ENCODE measurements at places on chromosomes 6 and 20.

DNA sequence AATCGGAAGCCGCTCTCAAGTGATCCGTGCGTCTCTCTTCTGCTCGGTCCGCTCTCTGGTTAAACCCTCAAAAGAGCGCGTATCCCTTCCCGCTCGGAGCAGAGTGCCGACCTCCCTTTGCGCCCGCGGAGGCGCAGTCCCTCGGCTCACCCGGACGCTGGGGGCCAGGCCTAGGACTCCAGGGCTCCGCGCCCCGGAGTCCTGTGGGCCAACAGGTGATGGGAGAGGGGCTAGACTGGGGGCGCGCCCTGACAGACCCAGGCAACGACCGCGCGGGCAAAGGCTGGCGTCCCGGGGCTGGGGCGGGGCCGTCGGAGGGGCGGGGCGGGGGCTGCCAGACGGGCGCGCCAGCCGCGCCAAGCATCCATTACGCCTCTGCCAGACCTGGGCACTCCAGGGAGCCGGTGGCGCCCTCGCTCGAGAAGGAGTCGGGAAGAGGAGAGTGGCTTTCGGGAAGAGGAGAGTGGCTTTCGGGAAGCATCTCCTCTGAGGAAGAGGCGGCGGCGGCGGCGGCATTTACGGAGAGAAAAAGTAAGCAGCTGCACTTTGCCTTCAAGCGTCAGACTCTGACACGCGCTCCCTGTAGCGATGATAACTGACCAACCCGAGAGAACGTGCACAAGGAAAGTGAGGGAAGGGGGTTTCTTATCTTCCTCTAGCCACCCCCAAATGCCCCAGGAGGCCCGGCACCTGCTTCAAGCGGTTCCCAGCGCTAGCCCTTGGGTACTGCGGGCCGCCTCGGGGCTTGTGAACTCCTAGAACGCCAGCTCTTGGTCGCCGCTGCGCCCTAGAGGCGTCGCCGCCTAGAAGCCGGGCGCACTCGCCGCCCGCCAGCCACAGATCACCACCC, 2.6 kb downstream of the EPHA7 start:
- no peak for DNase-seq

DNA sequence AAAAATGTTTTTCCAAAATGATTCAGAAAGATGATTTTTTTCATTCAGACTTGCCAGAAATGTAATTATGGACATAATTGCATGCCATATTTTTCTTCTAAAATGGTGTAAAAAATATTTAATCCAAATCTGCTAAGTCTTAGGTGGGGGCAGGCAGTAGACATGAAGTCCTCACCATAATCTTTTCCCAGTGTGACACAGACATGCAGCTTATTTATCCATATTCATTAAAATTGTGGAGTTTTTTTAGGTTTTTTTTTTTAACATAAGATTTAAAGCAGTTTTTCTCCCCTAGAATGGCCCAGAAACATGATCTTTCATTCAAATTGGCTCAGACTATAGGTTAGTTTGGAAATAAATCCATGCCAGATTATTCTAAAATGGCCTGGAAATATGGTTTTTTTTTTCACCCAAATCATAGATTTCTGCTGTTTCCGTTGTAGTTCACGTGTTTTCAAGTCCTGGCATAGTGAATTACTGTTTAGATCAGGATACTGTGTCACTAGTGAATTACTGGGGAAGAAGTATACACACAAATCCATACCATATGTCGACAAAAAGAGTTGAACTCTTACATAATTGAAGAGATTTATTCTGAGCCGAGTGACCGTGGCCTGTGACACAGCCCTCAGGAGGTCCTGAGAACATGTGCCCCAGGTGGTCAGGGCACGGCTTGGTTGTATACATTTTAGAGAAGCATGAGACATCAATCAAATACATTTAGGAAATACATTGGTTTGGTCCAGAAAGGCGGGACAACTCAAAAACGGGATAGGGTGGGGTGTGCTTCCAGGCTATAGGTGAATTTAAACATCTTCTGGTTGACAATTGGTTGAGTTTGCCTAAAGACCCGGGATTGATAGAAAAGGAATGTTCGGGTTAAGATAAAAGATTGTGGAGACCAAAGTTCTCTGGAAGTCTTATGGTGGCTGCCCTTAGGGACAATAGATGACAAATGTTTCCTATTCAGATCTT, 33.9 kb downstream of the ZNF133 start:
- DNase-seq: no peak

- DNase-seq: no peak
Observed at GRCh38 chr6:136822046-136822375, 381 bp upstream of the PEX7 start.

DNA sequence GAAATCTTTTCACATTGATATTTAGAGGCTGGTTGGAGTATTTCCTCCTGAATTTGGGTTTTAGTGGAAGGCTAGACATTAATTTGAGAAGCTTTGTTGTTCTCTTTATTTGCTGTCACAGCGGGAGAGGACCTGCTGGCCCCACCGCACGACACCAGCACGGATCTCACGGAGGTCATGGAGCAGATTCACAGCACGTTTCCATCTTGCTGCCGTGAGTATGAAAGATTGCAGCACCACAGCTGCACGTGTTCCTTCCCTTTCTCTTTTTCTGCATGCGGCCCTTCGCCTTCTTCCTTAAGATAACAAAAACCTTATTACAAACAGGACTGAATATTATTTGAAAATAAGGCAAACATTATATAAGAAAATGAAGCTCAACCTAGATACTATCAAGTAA, 555.5 kb downstream of the UTRN start:
- DNase-seq: no peak

GRCh38 chr20:23710771-23711170, 21.9 kb upstream of the CST4 start:
- no peak for DNase-seq

GRCh38 chr20:41616228-41616627, 1.9 kb downstream of the CHD6 start:
- no peak for DNase-seq

DNA sequence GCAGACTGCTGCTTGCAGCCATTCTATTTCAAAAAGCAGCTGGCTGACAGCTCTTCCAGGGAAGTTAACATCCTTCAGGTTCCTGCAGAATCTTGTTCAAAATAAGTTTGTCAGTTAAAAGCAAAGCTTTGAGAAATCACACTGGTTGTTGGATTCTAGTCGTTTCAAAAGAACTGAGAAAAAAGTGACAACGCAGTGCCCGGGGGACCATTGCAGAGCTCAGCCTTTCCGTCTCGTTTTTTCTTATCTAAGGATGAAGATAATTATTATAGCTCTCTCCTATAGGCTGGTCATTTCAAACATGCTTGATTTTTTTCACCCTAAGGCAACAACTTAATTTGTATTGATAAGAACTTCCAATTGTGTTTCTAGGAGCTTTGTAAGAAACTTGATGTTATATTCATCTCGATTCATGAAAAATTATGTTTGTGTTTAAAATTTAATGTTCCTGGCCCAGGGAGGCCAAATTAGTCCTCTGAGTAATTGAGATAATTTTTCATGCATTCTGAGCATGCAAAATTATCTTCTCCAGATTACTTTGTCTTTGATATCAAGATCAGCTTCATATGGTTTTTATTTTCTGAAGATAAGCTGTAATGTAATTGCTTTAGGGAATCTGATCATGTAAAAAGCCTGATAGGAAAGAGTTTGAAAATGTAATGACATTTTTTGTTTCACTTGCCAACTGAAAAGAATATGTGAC, 58.4 kb downstream of the SNAP25 start:
- no peak for DNase-seq

DNA sequence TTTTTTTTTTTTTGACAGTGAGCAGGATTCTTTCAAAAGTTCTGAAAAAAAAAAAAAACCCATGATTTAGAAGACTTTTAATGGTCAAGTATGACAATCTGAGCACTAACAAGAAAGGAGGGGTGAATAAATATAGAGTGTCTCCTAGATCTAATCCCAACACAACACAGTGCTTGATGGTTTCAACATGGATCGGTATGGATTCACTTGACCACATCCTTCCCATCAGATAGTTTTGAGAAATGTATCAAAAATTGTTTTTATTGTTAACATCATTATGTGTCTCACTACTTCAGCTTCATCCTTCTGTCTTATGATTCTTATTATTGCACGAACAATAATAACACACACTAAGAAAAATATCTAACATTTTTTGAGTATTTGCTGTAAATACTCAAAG, 21.0 kb downstream of the KIF13A start:
- DNase-seq: no peak

DNA sequence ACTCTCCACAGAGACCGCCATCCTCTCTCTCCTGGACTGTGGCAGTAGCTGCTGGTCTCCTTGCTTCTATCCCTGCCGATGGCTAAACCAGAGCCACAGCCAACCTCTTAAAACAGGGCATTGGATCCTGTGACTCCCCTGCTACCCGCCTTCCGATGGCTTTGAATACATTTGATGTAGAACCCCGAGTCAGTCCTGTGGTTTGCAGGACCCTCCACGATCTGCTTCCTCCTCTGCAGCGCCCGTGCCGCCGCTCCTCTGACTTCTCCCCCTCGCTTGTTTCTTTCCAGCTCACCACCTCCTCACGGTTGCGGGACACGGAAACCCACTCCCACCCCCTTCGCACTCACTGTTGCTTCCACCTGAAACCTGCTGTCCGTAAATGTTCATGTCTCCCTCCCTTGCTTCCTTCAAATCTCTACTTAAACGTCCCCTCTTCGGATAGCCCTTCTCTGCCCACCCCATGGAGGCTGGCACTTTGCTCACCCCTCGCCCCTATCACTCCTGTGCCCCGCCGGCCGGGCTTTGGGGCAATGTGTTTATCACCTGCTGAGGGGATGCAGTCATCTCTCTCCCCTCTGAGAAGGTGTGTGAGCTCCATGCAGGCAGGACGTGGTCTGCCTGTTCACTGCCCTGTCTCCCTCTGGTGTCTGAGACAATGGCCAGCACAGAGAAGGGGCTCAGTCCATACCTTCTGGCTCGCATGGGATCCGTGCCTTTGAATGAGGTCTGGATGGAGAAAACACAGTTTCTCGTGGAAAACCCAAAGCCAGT, 67.8 kb downstream of the GFOD1 start:
- no peak for DNase-seq

DNA sequence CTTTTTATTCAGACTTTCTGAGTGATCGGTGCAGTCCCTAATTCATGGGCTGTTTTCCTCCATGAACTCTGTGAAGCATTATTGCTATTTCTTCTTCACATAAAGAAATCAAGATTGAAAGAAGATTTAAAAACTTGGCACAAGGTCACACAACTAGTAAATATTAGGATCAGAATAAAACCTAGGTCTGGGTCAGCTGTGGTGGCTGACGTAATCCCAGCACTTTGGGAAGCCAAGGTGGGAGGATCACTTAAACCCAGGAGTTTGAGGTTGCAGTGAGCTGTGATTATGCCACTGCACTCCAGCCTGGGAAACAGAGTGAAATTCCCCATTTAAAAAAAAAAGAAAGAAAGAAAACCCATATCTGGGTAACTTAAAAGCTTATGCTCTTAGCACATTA, 1.4 kb downstream of the ZSCAN9 start:
- DNase-seq: no peak

All from stimulated activated CD8-positive, alpha-beta memory T cell treated with anti-CD3 and anti-CD28 coated beads, Interleukin-2, amount 100 ng/mL, for 1 hour (primary cell).